Fibroblast of skin of scalp (primary cell): ENCODE measurements at places on chromosomes 2 and 18.
A peak's percentile ranks its signal among the peaks of the same experiment; 100 is the strongest.

- no peak for DNase-seq
Measured at GRCh38 chr2:227442639-227443038, 29.3 kb upstream of the AGFG1 start.

- no peak for DNase-seq
Measured at GRCh38 chr2:109069331-109070194, 59.4 kb upstream of the SH3RF3 start.

- DNase-seq: no peak
Measured at GRCh38 chr2:109079590-109079989, 49.4 kb upstream of the SH3RF3 start.

DNA sequence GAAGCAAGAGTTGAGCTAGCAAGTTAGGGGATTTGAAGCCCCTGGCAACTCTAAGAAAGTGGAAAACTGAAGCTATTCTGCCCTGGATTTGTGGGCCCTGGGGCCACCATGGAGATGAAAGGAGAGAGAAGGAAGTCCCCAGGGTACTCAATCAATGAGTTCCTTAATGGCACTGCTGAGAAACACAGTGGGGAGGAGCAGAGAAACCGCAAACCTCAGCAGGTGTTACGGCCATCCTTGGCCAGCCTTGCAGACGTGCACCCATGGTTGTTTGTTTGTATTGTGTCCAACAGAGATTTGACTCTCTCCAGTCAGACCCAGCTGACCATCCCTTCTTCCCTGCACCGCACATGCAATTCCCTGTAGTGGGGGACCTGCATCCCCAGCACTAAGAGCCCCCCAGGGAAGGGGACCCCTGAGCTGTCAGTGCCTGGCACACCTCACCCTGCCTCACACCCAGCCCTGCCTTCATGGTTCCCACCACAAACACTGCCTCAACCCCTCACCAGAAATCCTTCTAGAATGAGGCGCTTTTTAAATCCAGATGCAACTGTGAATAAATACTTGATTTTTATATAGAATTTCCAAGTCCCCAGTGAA, 255.3 kb downstream of the SH3BP4 start:
- no peak for DNase-seq

DNA sequence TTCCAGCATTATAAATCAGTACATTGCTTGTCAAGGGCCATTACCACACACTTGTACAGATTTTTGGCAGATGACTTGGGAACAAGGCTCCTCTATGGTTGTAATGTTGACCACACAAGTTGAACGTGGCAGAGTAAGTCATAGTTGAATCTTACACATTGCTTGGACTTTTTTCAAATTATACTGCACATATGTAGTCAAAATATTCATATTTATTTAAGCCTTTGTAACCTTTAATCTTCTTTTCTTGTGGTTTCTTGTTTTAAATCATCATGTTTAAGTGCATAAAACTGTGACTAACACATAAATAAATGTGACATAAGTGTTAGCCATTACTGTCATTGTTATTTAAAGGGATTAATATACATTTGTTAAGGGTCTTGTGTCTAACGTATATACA, 52.1 kb upstream of the EPB41L5 start:
- DNase-seq: peak; percentile 78

GRCh38 chr18:2111456-2111855, 459.8 kb downstream of the METTL4 start:
- peak; percentile 61 for DNase-seq

DNA sequence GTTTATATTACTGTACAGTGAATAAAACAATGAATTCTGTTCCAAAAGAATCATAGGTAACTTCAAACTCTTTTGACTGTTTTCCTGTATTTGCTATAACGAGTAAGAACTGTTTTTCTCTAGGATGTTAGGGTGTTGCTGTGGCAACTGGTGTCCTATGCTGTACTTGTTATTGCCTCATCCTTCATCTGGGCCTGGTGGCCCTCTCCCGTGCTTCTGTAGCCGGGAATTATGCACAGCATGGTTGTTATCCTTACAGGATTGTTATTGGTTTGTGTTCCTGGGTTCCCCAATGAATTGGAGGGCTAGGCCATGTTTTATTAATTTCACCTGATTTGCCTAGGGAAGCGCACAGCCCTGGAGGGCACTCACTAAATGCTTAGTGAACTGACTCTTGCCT, 279.2 kb downstream of the PTPRM start:
- no peak for DNase-seq

- DNase-seq: peak; percentile 8
Measured at GRCh38 chr2:25833566-25833965, 44.7 kb downstream of the ASXL2 start.

DNA sequence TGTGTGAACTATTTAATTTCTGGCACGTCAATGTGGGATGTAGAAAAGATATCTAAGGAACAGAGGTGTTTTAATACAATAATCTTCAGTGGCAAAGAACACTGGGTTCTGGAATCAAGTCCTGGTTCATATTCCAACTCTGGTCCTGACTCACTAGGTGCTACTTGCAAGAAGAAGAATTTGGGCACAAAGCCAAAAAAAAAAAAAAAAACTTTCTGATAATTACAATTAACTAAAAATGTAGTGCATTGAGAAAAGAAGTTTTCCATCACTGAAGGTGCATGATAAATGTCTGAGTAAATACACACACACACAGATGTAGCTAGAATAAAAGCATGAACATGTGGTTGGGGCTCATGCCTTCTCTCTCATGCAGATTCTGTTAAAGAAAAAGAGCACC, 424.4 kb upstream of the REG3G start:
- no peak for DNase-seq
